ENCODE measurements at places on chromosomes 4 and X. TPM values are rescaled to one million over a fixed set of nuclear protein-coding genes. Genes with fewer than 3 reads are reported as not detected.

DNA sequence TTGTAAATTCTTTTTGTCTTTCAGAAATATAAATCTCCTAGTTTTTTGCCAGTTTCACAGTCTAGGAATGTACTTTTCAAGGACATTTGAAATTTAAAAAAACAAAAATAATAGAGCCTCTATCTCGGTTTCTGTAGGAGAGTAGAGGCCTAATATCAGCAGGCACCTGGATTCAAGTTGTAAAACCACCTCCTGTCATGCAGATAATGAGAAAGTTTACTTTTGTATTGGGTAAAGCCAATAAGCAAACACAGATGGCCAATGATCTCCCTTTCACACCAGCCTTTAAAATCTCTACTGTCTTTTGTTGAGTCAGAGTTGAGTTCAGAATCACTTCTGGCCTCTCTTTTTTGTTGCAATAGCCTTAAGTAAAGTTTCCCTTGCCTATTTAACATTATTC, 1499.9 kb downstream of the PCDH18 start:
- no peak for DNase-seq

GRCh38 chr4:5166377-5166776, 115.1 kb downstream of the STK32B start:
- DNase-seq, result no peak

- DNase-seq, result no peak
Measured at GRCh38 chr4:73874386-73874785, 5.2 kb downstream of the CXCL1 start.

DNA sequence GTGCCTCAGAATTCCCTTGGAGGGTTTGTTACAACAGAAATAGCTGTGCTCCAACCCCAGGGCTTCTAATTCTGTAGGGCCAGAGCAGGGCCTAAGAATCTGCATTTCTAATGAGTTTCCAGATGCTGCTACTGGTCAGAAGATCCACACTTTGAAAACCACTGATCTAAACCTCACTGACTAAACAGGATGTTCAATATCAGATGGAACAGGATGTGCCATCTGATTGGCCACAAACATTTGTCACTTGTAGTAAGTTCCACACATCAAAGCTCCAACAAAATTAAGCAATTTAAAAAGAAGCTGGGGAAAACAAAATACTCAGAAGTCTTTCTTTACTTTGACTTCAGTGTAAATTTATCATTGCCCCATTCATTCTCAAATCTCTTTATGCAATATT, 14.3 kb downstream of the CASK start:
- no peak for DNase-seq

DNA sequence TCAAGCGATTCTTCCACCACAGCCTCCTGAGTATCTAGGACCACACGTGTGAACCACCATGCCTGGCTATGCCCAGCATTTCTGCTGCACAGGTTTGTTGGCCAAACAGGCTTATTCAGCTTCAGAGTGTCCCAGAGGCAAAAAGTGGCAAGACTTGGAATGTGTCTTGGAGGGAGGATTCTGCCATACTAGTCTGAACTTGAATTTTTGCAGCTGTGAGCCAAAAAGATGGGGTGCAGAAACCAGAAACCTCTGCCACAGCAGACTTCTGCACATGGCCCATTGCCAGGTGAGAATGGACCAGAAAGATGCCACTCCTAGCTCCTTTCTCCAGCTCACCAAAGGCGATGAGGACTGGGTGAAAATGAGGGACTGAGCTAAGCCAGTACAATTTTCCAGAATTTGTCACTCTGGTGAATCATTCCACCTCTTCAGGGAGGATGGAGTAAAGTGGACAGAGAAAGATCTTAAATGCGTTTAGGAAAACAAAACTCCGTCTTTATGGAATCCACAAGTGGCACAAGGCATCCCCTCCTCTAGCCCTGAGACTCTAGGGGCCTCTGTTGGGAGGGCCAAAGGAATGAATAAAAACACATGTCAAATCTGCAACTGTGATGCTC, 369.1 kb upstream of the CLNK start:
- DNase-seq, result no peak

GRCh38 chrX:78957768-78958130, 12.6 kb downstream of the P2RY10 start:
- DNase-seq, result no peak

GRCh38 chr4:112150920-112151319, 5.7 kb downstream of the FAM241A start:
- no peak for DNase-seq

DNA sequence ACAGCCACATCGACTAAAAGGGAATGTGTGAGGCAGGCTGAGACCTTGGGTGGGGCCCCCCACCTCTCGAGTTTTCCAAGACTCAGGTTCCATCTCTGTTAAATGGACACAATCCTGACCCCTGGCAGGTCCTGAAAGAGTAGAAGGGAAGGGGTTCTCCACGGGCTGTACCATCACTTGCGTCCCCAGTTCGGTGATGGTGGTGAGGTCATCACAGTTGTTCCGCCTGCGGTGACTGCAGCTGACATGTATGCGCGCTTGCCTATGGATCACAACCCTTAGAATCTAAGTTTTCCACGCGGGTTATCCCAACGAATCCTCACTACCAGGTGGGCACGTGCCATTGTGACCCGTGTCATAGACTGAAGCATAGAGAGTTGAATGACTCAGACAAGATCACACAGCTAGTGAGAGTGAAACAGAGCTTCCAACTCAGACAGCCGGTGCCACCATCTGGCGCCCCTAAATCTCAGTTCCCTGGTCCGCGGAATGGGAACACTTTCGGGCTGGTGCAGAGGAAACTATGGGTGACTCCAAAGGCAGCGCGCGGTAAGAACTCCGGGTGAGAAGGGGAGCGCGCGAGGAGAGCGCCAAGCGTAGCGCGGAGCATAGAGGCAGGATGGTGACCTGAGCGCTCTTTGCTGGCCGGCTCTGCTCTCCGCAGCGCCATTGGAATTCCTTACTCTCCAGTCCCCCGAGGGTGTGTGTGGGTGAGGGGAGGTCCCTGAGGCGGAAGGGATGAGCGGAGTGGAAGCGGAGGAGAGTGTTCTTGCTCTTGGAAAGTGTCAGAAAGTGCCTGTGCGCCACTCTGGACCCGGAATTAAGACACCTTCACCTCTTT, 10.5 kb downstream of the MSX1 start:
- DNase-seq, result no peak

The ODAM gene
- total RNA-seq, result not detected

The CYSLTR1 gene
- total RNA-seq, result 1.4 TPM

The PITX2 gene
- not detected for total RNA-seq

The ERCC6L gene
- total RNA-seq, result 4.7 TPM
